ENCODE measurements at places on chromosomes 7 and 10.

GRCh38 chr7:128207609-128208008 is 33.5 kb upstream of the LEP start:
- no peak for DNase-seq

- no peak for DNase-seq
Measured at GRCh38 chr7:50423860-50424259, 26.3 kb downstream of the FIGNL1 start.

GRCh38 chr10:28678687-28679457 is 1.6 kb downstream of the BAMBI start:
- DNase-seq = peak; percentile 40

DNA sequence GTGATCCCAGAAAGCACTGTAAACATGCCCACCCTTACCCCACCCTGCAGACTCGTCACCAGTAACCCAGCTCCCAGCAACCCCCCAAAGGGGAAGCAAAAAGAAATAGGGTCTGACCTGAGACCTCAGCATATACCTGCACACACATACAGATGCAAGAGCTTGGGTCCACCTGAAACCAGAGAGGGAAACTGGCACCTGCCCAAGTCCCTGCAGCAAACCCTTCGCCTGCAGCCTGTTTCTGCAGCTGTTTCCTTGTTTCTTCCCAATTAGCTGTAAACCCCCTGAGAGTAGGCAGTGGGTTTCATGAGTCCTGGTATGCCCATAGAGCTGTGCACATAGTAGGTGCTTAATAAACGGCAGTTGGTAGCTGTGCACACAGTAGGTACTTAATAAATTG is 140.5 kb downstream of the FGFR2 start:
- no peak for DNase-seq

DNA sequence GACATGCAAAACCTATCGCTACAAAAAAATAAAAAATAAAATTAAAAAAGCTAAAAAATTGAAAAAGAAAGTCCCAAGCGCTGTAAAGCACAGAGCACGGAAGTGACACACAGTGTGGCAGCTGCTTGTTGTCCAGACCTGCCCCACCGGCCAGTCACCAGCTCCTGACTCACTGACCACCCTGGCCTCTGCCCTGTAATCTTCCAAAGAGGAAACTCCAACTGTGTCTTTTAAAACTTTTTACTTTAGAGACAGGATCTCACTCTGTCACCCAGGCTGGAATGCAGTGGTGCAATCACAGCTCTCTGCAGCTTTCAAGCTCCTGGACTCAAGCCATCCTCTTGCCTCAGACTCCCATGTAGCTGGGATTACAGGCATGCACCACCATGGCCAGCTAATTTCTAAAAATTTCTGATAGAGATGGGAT is 23.6 kb downstream of the GNA12 start:
- DNase-seq = peak; percentile 98

- peak; percentile 41 for DNase-seq
Measured at GRCh38 chr10:6669269-6669859, 89.3 kb upstream of the PRKCQ start.

DNA sequence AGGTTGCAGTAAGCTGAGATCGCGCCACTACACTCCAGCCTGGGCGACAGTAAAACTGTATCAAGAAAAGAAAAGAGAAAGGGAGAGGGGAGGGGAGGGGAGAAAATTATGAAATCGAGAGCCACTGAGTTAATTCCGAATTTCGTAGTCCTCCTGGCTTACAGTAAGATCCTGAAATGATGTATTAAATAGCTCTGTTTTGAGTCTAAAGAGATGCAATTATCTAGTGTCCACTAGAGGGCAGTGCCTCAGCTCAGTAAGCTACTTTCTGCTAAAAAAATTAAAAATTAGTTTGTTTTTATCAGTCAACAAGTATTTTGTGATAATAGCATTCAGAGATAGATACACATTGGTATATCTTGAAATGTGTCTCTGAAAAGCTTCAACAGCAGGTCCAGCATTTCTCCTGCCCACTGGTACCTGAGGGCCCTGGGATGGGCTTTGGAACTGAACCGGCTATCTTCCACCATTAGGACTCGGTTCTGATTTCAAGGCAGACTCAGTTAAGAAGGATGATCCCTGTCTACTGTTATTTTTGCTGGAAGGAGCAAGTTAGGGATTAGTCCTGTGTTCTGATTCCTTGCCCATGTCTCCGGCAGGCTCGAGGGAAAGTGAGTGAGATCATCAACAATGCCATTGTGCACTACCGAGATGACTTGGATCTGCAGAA is 19.5 kb downstream of the TSPAN33 start:
- DNase-seq = no peak

Measured in HT1080 (cell line).